ENCODE measurements at places on chromosomes 11 and 22.

DNA sequence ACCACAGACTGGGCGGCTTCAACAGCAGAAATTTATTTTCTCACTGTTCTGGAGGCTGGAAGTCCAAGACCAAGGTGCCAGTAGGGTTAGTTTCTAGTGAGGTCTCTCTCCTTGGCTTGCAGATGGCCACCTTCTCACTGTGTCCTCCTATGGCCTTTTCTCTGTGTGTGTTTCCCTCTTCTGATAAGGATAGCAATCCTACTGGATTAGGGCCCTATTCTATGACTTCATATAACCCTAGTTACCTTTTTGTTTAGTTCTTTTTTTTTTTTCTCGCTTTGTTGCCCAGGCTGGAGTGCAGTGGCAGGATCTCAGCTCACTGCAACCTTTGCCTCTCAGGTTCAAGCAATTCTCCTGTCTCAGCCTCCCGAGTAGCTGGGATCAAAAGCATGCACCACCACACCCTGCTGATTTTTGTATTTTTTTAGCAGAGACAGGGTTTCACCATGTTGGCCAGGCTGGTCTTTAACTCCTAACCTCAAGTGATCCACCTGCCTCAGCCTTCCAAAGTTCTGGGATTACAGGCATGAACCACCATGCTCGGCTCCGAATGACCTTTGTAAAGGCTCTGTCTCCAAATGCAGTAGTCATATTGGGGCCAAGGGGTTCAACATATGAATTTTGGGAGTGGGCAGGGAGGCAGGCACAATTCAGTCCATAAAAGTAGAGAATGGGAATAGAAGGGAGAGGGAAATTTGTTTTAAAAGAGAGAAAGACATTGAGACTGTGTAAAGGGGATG, 25.5 kb upstream of the NNMT start:
- no peaks in the 10 kb centered on the region for H3K4me1 ChIP-seq
- no peaks in the 10 kb centered on the region for H3K36me3 ChIP-seq
- H3K4me3 ChIP-seq = no peak overlapping the region
- no peak for DNase-seq
- H3K27ac ChIP-seq = no peak overlapping the region

DNA sequence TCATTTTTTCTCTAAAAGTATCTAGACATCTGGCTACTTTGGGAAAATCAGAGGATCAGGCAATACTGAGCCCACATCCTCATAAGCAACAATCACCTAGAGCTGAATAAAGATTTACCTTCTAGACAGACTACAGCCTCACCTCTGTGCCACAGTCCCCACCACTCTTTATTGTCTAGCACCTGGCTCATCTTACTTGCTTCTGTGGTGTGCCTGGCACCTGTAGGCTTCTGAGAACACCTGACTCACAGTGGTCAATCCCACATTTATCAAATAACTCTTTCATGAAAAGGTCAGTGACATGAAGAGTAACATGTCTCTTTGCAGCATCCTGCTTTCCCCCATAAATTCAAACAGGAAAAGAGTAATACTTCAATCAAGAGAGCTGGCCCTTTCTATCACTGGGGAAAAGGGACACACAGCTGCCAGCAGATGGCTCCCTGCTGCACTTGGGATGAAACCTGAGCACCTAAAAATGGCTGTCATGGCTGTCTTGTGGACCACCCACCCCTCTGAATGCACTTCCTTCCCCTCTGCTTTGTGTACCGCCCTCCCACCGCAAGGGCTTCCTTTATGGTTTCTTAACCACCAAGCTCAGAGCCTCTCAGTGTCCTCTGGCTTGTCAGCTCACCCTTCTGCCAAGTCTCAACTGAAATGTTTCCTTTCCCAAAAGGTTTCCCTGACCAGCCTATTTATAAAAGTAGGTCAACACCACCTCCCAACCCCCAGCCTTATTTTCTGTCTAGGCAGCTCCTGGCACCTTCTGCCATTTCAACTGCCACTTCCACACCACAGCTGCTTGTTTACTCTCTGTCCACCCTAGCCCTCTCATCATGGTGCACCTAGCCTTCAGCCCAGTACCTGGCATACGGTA, 9.3 kb downstream of the TFIP11 start:
- DNase-seq = no peak
- H3K4me1 ChIP-seq = no peaks in the 10 kb centered on the region
- no peaks in the 10 kb centered on the region for H3K27me3 ChIP-seq
- H3K27ac ChIP-seq = no peak overlapping the region
- peaks cover 37% of the 10 kb centered on the region for H3K36me3 ChIP-seq

DNA sequence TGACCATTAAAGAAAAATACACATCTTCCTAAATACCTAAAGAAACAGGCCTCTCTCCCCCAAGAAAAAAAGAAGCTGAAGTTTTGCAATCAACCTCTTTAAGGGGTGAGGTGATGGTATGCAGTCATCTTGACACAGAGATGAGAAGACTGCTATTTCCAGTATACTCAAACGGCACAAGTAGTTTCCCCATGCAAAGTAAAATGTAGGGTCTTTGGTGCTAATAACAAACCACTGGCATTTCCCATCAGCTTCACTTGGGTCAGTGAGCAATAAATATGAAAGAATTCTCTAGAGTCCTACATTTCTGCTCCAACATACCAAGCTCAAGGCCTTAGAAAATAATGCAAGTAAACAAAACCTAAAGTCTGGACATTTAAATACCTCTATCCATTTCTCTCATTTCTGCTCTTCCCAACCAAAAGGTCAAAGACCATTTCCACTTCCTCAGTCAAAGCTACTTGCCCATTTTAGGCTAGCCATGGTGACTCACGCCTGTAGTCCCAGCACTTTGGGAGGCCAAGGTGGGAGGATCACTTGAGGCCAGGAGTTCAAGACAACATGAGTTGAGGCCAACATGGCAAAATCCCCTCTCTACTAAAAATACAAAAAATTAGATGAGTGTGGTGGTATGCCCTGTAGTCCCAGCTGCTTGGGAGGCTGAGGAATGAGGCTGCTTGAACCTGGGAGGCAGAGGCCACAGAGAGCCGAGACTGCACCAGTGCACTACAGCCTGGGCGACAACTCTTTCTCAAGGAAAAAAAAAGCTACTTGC, 39.5 kb upstream of the CHRNA10 start:
- H3K27me3 ChIP-seq = no peaks in the 10 kb centered on the region
- H3K36me3 ChIP-seq = peaks cover 10% of the 10 kb centered on the region
- no peaks in the 10 kb centered on the region for H3K4me1 ChIP-seq
- DNase-seq = no peak

DNA sequence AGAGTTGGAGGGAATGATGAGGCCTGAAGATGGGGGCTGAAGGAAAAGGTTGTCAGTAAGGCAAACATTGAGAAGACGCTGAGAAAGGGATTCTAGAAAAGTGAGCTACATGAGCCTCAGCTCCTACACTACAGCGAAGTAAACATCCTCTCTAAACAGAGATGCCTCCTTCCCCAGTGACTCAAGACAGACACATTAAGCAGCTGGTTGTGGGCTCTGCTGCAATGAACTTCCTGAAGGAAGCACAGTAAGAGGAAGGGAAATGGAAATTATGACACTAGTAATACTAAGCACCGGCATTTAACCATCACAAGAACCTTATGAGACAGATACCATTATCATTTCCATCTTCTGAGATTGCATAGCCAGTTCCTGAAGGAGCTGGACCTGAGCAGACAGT, 190.5 kb downstream of the C11orf87 start:
- H3K27me3 ChIP-seq = no peaks in the 10 kb centered on the region
- no peaks in the 10 kb centered on the region for H3K36me3 ChIP-seq
- H3K4me3 ChIP-seq = no peak overlapping the region
- no peak for DNase-seq

DNA sequence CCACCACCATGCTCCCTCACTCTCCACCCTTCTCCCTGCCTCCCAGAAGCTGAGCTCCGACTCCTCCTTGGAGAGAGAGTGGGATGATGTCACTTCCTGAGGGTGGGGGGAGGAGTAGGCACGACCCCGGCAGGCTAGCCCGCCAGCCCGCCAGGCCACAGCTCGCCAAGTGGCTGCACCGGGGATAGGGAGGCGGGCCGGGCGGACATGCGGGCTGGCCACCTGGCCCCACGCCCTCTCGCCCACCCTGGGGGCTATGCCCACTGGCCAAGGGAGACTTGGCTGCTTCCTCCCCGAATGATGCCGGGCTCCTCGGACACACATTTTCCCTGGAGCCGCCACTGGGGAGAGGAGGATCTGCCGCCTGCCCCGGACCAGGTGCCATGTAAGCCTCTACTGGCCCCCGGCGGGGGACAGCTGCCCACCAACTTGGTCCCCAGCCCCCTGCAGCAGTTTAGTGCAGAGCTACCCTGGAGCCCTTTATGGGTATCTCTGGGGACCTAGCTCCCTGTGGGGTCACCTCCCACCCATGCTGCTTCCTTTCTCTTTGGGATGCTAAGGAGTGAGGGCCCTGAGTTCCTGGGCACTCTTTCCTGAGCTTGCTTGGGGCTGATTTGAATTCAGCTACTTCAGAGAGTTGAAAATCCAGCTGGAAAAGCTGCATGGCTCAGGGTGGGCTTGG, 33.7 kb upstream of the MYRF start:
- no peak overlapping the region for H3K4me3 ChIP-seq
- no peaks in the 10 kb centered on the region for H3K27me3 ChIP-seq
- no peaks in the 10 kb centered on the region for H3K36me3 ChIP-seq
- no peaks in the 10 kb centered on the region for H3K4me1 ChIP-seq

- no peak overlapping the region for H3K4me3 ChIP-seq
- no peaks in the 10 kb centered on the region for H3K36me3 ChIP-seq
- H3K27me3 ChIP-seq = no peaks in the 10 kb centered on the region
- DNase-seq = no peak
Measured at GRCh38 chr11:10484461-10485180, 29.6 kb downstream of the AMPD3 start.

GRCh38 chr22:37675930-37676735, 697 bp downstream of the LGALS1 start:
- no peaks in the 10 kb centered on the region for H3K27me3 ChIP-seq
- H3K27ac ChIP-seq = peak overlapping the region; percentile 69
- H3K4me1 ChIP-seq = peaks cover 48% of the 10 kb centered on the region
- H3K4me3 ChIP-seq = peak overlapping the region; percentile 56
- DNase-seq = peak; percentile 71
- no peaks in the 10 kb centered on the region for H3K36me3 ChIP-seq

DNA sequence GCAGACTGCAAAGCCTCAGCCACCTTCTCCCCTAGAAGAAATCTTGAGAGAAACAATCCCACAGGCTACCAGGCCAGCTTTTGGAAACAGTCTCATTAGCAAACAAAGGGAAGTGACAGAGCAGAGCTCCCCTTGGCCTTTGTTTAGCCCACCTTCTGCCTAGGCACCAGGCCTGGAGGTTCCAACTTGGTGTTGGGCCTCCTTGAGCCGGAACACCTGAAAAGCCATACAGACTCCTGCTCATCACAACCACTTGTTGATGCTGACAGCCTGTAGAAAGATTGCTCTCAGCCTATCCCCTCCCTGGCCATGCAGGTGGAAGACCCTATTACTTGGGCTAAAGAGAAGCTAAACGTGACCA, 26.6 kb downstream of the KCNQ1OT1 start:
- no peaks in the 10 kb centered on the region for H3K4me1 ChIP-seq
- H3K27ac ChIP-seq = no peak overlapping the region
- no peak overlapping the region for H3K4me3 ChIP-seq
- no peak for DNase-seq
- H3K27me3 ChIP-seq = no peaks in the 10 kb centered on the region

GRCh38 chr11:9639985-9640384, 23.9 kb upstream of the SWAP70 start:
- no peak overlapping the region for H3K27ac ChIP-seq
- no peaks in the 10 kb centered on the region for H3K36me3 ChIP-seq
- DNase-seq = peak; percentile 72
- H3K27me3 ChIP-seq = no peaks in the 10 kb centered on the region
- no peaks in the 10 kb centered on the region for H3K4me1 ChIP-seq

DNA sequence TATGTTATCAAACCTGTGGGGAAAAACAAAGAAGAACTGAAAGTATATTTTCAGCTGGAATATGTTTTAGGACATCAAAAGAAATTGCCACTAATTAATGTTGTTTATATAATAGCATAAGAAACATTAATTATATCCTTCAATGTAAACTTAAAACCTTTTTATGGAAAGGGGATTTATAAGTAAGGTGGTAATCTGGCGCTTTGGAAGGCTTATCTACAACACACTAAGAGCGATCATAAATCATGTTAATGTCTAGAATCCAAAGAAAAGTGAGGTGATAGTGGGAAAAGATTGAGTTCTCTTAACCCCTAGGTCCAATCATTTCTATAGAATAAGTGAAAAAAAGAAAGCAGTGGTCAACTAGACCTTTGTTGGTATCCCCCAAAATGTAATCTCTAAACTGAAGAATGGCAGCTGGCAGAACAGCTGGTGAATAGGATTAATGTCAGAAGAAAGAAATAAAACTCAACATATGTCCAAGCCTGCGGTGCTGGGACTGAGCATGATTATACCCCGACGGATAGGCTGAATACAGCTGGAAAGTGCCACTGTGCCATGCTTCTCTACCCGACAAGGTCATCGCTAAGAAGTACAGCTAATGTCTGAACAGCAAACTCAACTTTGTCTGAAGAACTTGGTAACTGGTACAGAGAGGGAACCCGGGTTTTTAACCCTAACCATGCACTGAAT, 64.0 kb downstream of the SOX6 start:
- no peaks in the 10 kb centered on the region for H3K4me1 ChIP-seq
- H3K27ac ChIP-seq = no peak overlapping the region
- H3K4me3 ChIP-seq = no peak overlapping the region
- DNase-seq = no peak
- no peaks in the 10 kb centered on the region for H3K27me3 ChIP-seq

GRCh38 chr11:71189768-71190315, 62.5 kb downstream of the SHANK2 start:
- no peaks in the 10 kb centered on the region for H3K4me1 ChIP-seq
- H3K27me3 ChIP-seq = no peaks in the 10 kb centered on the region
- H3K27ac ChIP-seq = no peak overlapping the region
- H3K4me3 ChIP-seq = no peak overlapping the region
- H3K36me3 ChIP-seq = no peaks in the 10 kb centered on the region

DNA sequence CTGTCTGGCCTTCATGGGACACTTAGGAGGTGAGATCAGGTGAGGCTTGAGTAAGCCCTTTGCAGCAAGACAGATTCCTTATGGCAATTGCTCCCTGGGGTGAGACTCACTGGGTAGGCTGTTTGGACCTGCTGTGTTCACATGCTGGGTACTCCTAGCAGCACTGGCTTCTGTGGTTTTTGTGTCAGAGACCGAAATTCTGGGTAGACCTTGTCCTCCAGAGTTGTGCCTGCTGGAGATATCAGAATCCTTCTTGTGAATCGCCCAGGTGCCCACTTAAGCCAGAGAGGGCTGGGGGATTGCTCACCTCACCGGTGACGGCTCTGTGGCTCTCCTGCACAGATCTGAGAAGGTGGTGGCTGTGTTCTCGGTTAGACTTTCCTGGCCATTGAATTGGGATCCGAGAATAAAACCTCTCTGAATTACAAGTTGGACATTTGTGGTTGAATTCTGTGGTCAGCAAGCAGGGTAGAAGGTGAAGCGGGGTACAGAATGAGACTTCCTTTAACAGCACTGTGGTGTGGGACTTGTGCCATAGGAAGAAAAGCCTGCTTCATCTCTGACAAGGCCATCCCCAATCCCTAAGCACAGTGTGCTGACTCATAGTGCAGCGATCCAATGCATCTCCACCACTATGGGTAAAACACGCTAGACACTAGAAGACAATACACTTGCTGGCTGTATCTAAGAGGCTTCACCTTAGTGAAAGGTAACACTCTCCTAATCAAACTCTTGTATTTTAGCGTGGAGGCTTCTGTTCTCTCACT, 52.5 kb upstream of the TTC12 start:
- no peak overlapping the region for H3K4me3 ChIP-seq
- DNase-seq = peak; percentile 47
- H3K36me3 ChIP-seq = no peaks in the 10 kb centered on the region
- no peaks in the 10 kb centered on the region for H3K27me3 ChIP-seq
- H3K4me1 ChIP-seq = no peaks in the 10 kb centered on the region
- no peak overlapping the region for H3K27ac ChIP-seq
